ENCODE measurements at places on chromosomes 7 and 10. TPM values are rescaled to one million over a fixed set of nuclear protein-coding genes. Genes with fewer than 3 reads are reported as not detected.
A peak's percentile ranks its signal among the peaks of the same experiment; 100 is the strongest.

Gene RBP4
- total RNA-seq, result not detected

GRCh38 chr10:133421336-133422222 is 2.8 kb downstream of the SPRN start:
- DNase-seq, result peak; percentile 51

- no peak for DNase-seq
Observed at GRCh38 chr10:105328503-105329133, 687.5 kb downstream of the SORCS3 start.

DNA sequence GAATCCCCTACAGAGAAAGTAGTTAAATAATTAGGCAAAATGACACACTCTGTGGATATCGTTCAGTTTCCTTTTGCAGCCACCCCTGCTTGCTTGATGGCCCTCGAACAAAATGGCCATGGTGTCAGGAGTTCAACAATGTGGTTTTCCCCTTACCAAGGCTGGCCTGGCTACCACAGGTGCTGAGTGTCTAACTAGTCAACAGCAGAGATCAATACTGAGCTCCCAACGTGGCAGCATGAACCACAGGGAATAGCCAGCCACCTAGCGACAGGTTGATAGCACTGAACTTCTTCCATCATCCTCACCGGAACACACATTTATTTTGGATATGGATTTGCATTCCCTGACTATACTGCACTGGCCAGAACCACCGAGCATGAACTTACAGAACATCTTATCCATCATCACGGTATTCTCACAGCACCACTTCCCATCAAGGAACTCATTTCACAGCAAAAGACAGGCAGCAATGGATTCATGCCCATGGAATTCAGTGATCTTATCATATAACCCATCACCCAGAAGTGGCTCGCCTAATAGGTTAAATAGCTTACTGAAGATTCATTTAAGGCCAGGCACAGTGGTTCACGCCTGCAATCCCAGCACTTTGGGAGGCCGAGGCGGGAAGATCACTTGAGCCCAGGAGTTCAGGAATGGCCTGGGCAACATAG is 6.3 kb downstream of the C10orf67 start:
- no peak for DNase-seq

GRCh38 chr7:38934536-38934935 is 25.5 kb upstream of the VPS41 start:
- no peak for DNase-seq

Measured in right cardiac atrium (tissue), 5 donors.